ENCODE measurements at places on chromosomes 1 and 21.
A peak's percentile ranks its signal among the peaks of the same experiment; 100 is the strongest.

DNA sequence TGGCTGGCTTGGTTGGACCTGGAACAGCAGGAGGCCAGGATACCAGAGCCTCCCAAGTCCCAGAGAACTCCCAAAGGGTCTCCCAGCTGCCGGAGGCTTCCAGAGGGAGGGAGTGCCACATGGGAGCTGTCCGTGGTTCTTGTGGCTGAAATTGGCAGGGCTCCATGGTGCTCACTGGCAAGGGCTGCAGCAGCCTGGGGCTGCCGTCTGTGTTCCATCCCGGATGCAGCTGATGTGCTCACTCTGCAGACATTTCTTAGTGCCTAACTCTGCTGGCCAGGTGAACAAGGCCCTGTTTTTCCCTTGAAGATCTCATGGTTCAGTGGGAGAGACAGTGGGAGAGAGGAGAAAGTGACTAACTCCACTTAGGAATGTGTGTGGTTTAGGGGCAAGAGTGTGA, 261.1 kb downstream of the CAMTA1 start:
- DNase-seq: no peak

DNA sequence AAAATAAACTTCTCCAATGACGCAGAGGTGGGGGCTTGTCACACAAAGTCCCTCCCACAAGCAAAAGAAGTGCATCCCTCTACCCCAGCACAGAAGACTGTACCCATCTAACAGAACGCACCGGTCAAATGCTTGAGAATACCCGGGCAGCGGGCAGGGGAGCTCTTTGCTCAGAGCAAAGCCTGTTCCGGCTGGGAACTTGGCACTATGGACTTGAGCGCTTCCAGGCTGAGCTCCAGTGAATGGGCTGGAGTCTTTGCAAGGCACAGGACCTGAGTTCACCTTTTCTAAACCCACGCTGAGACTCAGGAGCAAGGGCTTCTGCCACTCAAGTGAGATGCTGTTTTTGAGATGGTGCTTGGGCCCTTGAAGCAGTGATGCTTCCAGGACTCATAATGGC, 20.3 kb downstream of the RHBG start:
- DNase-seq: no peak

- no peak for DNase-seq
These were observed 132.5 kb upstream of the ZNF648 start for GRCh38 chr1:182193908-182194550.

DNA sequence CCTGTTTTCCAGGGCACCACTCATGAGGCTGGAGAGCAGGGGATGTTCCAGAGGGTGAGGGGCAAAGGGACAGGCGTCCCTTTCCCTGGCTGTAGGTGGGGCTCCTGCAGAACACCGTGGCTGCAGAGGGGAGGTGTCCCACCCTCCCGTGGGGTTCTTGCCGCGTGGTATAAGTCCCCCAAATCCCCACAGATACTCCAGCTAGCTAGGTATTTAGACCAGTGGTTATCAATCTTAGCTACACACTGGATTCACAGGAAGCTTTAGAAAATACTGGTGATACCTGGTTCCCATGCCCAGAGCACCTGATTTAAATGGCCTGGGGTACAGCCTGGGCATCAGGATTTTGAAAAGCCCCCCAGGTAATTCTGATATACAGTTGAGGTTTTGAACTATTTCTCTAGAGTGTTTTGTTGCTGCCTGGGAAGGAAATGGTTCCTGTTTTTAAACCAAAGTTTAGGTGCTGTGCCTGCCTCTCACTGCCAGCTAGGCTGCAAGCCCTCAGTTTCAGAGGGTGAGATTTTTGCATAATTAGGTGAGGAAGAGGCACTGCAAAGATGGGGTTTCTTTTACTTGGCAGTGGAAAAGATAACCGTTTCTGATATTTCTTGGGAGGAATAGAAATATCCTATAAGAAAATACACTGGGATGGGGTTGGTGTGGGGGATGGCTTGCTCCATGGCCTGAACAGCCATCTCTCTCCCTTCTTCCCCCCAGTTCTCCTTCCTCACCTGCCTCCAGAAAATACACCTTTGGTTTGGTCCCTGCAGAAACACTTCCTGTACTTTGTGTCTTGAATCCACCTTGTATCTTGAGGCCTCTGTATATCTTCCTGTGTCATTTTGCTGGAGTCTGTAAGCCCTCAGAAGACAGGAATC, 51.7 kb downstream of the RASSF5 start:
- no peak for DNase-seq

- no peak for DNase-seq
These were observed 74.4 kb downstream of the PTPRU start for GRCh38 chr1:29310616-29311180.

- no peak for DNase-seq
These were observed 117.1 kb downstream of the ESRRG start for GRCh38 chr1:216606047-216606637.

DNA sequence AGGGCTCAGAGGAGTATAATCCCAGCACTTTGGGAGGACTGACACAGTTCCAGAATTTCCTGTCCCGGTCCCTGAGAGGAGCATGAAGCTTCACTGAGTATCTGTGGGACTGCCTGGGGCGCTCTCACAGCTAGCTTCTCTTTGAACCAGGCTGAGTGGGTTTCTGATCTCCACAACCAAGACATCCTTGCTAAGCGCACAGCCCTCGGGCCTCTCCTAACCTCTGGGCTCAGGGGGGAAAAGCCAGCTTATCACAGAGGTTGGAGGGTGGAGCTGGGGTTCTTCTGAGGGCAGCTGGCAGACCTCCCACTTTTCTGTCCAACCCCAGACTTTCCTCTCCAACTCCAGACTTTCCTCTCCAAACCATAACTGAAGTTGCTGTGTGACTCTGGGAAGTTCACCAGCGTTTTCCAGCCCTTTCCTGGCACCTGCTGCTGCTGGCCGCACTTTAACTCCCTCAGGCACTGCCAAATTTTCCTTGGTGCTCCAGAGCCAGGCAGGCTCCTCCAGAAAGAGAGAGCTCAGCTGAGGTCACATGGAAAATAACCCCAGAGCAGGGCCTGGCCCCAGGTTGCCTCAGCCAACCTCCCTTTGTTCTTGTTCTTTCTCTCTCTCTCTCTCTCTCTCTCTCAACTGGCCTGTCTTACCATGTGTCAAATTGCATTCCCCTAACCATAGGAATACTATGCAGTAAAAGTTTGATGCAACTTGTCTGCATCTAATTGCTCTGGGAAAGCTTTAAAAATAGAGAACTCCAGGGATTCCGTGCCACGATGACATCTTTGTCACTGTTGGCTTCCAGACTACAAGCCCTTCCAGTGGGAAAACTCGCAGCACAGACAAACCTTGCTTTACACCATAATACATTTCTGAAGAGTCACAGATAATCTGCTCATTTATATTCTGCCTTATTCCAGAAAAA, 49.5 kb downstream of the OLFML2B start:
- DNase-seq: no peak

DNA sequence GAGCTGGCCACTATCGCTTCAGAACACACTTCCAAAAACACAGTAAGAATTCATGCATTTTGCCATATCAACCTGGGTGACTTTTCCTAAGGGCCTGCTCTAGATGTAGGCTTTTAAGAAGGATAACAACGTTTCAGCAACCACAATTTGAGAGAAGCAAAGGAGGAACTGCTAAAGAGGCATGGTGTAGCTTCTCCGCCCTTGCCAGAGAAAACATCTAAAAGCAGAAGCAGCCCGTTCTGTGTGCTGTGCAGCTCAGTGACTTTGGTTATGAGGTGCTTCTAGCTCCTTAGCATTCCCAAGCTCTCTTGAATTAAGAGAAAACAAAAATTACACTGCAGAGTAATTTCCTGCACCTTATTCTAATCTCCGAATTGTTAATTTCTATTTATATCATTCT, 2.7 kb downstream of the PER3 start:
- no peak for DNase-seq

- DNase-seq: no peak
These were observed at the start of gene SLC9C2 for GRCh38 chr1:173603056-173603591. Gene SLC9C2 (minus strand): TSS chr1:173603072. CDS start chr1:173601776, 1,296 bp downstream.

- no peak for DNase-seq
These were observed 976.1 kb downstream of the LTN1 start for GRCh38 chr21:28016571-28016970.

GRCh38 chr1:216073793-216074595, 349.3 kb downstream of the USH2A start:
- DNase-seq: no peak

DNA sequence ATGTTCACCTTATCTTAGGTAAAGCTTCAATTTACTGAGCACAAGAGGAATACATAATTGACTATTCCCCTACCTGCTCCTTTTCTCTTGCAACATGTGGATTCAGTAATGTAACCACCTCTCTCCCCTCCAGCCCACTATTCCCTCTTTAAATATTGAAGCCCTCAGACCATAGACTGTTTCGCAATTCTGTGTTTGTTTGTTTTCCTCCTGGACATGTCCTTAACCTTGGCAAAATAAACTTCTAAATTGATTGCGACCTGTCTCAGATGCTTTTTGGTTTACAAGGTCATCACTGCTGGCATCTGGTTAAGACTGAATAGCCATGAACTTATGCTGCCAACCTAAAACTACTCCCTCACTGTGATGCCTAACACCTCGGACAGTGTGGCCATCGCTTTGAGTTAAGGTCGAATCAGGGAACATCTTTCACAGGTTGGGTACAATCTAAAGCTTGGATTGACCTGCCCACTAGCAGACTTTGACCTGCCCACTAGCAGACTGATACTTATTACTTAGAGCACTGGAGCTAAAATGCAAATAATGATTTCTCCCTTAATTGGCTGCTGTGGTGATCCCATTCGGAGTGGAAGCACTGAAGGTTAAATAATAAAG, 10.2 kb upstream of the CDC42BPA start:
- DNase-seq: no peak

GRCh38 chr1:161044908-161045735, 655 bp downstream of the USF1 start:
- peak; percentile 60 for DNase-seq

- DNase-seq: no peak
These were observed 14.5 kb upstream of the MX1 start for GRCh38 chr21:41411449-41412089.

DNA sequence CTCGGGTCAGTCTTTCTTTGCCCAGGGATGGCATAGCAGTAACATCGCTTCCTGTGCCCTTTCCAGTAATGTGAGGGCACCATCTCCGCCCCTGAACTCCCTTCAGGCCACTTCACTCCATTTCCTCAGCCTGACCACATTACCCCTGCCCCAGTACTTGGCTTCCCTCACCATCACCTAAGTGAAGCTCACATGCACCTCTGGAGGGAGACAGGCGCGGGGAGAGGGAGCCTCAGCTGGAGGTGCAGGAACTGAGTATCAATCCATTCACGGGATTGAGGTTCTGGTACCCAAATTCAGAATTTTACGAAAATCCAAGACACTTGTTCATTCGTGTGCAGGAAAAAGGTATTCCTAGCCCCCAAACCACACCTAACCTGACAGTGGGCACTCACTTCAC, 540.4 kb downstream of the KIF26B start:
- no peak for DNase-seq

DNA sequence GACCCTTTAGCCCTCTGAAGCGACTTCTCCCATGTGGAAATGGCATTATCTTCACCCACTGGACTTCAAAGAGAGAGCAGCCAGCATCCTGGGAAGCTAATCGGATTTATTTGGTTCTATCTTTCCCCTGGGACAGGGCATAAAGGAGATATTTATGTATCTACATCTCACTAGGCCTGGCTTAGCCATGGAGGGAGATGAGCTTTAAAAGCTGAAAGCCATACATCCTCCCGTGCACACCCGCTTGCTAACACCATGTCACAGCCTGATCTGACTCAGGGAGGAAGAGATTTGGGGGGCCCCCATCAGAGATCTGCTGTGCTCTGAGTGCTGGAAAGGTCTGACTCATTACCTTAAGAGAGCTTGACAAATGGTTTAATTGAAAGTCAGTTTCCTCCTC, 155.9 kb downstream of the PLXNA2 start:
- DNase-seq: no peak
